ENCODE measurements at places on chromosomes 5 and 9.
A peak's percentile ranks its signal among the peaks of the same experiment; 100 is the strongest.

DNA sequence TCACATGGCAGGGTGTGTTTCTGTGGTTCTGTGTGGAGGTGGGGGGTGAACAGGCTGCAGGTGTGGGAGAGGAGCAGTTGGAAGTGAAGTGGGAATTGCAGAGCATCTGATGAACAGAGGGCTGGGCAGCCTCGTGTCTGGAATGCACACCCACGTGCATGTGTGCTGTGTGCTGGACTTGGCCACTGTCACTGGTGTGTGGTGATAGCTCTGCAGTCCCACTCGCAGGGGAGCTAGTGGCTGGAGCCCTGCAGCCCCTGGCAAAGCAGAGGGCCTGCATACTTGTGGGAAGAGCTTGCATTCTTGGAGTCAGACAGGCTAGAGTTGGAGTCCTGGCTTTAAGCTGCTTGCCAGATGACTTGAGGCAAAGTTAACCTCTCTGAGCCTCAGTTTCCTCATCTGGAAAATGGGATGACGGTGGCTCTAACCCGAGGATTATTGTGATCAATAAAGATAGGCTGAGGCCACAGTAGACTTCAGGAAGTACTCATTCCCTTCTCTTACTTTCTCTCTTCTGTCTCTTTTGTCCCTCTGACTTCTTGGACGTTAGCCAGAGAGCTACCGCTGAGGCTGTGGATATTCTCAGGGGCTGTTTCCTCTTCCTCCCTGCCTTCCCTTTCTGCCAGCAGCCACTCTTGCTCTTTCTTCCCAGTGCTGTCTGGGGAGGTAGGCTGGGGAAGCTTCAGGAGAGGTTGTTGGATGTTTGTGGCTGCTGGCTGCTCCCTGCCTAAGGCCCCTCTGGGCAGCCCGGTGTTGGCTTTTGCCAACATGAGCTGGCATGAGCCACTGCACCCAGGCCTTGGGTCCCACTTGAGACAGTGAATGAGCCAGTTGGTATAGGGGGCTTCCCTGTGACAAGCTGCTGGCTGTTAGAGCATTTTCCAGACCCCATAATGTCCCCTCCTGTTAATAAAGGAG lies 18.3 kb downstream of the PSAT1 start:
- DNase-seq, result no peak

GRCh38 chr5:40429258-40430100 lies 250.2 kb upstream of the PTGER4 start:
- peak; percentile 19 for DNase-seq

- DNase-seq, result no peak
Measured at GRCh38 chr9:6955251-6955921, 197.6 kb downstream of the KDM4C start.

GRCh38 chr5:122705851-122706250 lies 69.0 kb upstream of the SNX2 start:
- DNase-seq, result no peak

GRCh38 chr5:36174119-36174518 lies 22.2 kb downstream of the SKP2 start:
- no peak for DNase-seq

- no peak for DNase-seq
Measured at GRCh38 chr9:21505425-21506179, 23.5 kb upstream of the IFNE start.

GRCh38 chr9:136950656-136951276 lies 1.3 kb upstream of the LCN12 start:
- DNase-seq, result no peak

DNA sequence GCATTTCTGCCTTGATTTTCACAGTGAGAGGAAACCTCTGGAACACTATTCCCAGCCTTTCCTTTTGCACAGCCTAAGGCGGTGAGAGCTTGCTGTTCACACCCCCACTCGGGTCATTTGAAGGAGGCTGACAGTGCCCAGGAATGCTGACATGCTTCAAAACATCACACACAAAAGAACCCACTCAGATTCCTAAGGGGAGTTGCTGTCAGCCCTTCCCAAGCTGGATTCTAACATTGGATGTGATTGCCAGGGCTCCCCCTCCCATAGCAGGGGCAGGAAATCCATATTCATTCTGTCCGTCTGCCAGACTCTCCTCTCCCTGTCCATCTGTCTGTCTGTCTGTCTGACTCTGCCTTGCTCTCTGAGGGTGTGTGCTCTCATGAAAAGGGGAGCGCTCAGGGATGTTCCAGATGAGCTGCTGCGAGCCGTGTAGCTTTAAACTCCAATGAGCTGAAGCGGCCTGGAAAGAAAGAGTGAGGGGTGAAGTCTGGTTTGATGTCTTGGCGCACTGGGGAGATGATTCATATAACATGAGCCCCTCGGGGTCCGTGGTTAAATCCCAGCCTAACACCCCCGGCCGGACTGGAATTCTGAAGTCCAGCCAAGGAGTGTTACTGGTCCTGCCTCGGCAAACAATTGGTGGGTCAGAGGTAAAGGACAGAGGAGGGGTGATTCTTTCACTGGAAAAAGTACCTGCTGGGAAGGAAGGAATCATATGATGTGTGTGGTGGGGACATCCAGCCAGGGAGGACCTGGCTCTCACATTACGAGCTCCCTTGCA lies 517.0 kb downstream of the CCDC171 start:
- no peak for DNase-seq

- no peak for DNase-seq
Measured at GRCh38 chr5:37532976-37533740, 154.0 kb downstream of the WDR70 start.

DNA sequence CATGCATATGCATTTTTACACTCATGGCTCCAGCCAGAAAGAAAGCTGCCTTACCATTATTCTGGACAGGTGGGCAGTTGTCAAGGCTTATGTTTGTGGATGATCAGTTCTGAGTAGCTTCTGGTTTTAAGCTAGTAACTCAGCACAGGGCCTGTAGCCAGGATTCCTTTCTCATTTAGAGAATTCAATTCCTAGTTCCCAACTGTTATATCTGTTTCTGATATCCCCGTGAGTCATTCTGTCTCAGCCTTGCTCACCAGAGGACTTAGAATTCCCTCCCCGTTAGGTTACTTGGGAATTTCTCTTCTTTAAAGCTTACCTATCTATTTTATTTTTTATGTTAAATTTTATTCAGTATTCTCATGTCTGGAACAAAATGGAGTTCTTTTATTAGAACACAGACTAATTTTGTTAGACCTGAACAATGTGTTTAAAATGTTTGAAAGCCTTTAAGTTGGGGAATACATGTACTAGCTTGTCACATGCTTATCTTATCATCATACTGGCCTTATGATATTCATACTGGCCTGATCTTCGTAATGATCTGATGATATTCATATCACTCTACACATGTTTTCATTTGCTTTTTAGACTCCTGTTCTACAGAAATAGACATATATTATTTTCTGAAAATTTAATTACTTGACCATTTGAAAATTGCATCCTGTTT lies 47.1 kb downstream of the CAST start:
- DNase-seq, result no peak

GRCh38 chr9:110220809-110221208 lies 12.8 kb upstream of the C9orf152 start:
- DNase-seq, result no peak

GRCh38 chr9:13228431-13228830 lies 51.1 kb downstream of the MPDZ start:
- DNase-seq, result no peak

DNA sequence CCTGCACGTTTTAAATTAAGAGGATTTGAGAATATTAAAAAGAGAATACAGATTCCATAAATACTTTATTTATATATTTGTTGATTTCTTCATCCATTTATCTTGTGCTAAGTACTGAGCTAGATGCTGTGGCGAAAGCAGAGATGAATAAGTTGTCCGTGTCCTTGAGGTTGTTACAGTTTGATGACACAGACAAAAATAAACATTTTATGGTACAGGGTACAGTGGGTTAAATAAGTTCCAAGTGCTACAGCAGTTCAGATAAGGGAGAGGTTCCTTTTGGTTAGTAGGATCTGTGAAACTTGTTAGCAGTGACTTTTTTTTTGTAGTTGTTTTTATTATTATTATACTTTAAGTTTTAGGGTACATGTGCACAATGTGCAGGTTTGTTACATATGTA lies 50.2 kb downstream of the MACIR start:
- no peak for DNase-seq

DNA sequence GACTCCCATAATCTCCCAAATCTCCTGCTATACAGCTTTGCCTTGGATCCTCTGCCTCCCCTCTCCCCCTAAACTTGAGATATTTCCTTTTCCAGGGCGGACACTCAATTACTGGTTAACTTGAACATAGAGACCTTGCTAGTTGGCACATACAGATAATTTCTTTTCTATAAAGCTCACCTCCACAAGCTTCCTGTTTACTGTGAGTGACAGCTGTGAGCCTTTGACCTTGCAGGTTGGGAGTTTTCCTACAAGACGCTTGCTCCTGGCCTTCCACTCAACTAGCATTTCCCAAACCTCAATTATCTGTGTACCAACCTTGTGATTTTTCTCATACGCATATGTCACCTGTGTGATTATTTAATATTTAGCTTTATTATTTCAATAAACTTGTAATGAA lies 114.5 kb downstream of the GNA14 start:
- no peak for DNase-seq

- DNase-seq, result no peak
Measured at GRCh38 chr9:76424491-76424890, 30.3 kb upstream of the RFK start.

GRCh38 chr9:129649726-129650679 lies 8.1 kb upstream of the ASB6 start:
- DNase-seq, result no peak

DNA sequence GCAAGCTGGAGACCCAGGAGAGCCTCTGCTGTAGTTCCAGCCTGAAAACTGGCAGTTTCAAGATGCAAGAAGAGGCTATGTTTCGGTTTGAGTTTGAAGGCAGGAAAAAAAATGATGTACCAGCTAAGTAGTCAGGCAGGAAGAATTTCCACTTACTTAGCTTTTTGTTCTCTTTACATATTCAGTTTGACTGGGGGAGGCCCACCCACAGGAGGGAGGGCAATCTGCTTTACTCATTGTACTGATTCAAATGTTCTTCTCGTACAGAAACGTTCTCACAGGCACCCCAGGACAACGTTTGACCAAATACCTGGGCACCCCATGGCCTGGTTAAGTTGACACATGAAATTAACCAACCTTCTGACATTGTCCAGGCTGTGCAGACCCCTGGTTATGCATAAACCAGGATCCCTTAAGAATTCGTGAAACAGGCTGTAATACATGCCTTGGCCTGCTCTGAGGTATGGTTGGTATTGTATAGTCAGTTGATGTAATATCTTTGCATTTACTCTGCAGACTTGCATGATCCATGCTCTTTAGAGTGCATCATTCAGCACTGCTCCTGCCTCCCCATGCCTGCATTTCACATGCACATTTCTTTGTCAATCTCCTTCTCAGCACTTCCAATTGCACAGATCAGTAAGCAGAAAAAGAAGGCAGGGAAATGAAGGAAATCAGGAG lies 687.1 kb downstream of the TAF11L14 start:
- DNase-seq, result no peak

DNA sequence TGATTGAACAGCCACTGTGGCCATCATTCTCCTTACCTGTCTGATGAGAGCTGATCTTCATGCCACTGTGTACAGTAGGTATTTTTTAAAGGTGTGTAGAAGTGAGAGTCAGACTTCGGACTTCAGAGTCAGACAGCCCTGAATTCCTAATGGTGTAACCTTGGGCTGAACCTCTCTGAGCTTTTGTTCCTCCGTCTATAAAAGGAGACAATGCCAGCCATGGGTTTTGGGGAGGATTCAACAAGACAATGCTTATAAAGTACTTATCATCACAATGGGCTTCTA lies 18.7 kb downstream of the GSN start:
- no peak for DNase-seq

- no peak for DNase-seq
Measured at GRCh38 chr9:119020730-119021333, 348.4 kb downstream of the BRINP1 start.

- no peak for DNase-seq
Measured at GRCh38 chr5:175573493-175574269, 84.2 kb upstream of the HRH2 start.

- no peak for DNase-seq
Measured at GRCh38 chr9:108300306-108301287, 555.2 kb downstream of the ACTL7B start.

- no peak for DNase-seq
Measured at GRCh38 chr5:173809014-173809413, 79.1 kb upstream of the CPEB4 start.

GRCh38 chr5:100889165-100889743 lies 13.8 kb downstream of the ST8SIA4 start:
- DNase-seq, result no peak

- DNase-seq, result no peak
Measured at GRCh38 chr5:33557605-33558004, 116.8 kb downstream of the TARS1 start.

GRCh38 chr9:982394-983230 lies 6.2 kb downstream of the DMRT3 start:
- no peak for DNase-seq

DNA sequence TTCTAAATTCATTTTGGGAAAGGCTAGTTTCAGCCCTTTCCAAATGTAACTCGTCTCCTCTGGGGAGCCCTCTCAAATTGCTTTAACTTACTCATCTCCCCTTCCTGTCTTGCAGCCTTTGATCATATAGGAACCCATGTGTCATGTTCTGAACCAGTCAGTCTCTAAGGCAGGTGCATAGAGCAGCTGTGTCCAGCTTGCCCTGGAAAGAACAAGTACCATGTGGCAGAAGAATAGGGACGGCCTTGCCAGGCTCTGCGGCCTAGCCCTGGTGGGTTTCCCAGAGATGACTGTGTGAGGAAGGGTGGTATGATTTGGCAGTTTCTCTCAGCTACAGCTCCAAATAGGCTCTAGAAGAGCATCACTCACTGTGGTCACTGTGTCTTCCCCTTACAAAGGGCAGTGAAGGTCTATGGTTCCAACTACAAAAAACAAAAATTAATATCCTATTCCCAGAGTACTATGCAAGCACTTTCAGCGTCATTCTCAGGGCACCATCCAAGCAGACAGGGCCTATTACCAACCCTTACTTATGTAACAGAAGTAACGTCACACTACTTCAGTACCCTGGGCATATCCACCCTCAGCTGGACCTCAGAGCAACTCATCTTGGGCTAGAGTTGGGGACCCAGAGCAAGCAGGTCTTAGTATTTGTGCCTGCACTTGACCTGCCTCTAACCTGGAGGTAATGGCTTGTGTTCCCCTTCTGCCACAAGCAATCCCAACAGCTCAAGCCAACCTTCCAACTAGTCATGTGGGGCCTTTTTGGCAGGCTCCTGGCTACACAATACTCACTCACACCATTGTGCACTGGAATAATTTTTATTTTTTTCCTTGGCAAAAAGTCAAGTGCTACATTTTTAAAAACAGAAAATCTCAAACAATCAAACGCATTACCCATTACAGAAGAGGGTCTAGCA lies 37.2 kb upstream of the UBAP2 start:
- DNase-seq, result no peak

Measured in CD4-positive, alpha-beta T cell treated with Interferon gamma for 1 hour (primary cell).